ENCODE measurements at places on chromosomes 7 and 10.

GRCh38 chr7:101747879-101748345 lies 69.5 kb upstream of the CUX1 start:
- DNase-seq: no peak

DNA sequence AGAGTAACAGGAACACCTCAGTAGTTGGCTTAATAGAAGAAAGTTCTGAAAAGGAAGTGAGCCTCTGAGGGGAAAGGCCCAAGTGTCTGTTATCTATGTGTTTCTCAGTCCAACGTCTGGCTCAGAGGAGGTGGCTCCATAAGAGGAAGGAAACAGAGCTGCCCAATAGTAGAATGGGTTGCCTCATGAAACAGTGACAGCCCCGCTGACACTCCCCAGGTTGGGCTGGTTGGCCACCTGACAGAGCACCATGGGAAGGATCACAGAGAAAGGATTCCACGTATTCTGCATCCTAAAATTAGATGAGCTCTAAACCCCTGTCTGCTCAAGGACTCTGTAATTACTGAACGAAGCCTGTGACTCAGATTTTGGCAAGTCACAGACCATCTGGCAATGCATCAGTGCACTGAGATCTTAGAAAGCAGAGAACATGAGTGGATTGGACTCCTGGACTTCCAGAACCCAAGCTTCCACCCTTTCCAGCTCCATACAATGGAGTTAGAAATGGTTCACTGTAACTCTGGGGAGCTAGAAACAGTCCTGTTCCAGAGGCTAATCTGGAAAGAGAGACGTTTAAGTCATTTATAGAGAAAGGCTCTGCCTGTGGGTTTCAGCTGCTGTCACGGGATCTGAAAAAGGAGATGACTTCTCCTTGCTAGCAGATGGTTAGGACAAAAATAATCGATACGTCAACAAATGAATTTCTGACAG lies 2.9 kb downstream of the PKD2L1 start:
- no peak for DNase-seq

GRCh38 chr10:121284936-121285335 lies 313.3 kb downstream of the FGFR2 start:
- no peak for DNase-seq

- peak; percentile 80 for DNase-seq
These were observed at the start of gene ELOVL3 for GRCh38 chr10:102225646-102226541. Gene ELOVL3 (plus strand): TSS chr10:102226299. CDS start chr10:102226549, 250 bp downstream.

DNA sequence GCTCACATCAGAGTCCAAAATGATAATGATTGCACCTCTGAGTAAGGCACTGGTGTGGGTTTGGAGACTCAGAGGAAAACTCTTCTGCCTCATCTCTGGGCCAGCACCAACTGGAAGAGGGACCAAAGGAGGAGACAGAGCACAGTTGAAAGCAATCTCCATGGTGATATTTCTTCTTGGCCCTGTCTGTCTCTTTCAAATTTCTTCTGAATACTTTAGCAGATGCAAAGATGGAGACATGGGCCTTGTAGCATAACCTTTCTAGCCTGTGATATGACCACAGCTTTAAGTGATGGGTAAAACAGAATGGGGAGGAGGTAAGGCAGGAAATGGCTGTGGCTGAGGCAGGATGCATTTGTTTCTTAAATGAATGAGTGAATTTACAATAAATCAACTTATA lies 12.2 kb upstream of the GIMAP7 start:
- no peak for DNase-seq

DNA sequence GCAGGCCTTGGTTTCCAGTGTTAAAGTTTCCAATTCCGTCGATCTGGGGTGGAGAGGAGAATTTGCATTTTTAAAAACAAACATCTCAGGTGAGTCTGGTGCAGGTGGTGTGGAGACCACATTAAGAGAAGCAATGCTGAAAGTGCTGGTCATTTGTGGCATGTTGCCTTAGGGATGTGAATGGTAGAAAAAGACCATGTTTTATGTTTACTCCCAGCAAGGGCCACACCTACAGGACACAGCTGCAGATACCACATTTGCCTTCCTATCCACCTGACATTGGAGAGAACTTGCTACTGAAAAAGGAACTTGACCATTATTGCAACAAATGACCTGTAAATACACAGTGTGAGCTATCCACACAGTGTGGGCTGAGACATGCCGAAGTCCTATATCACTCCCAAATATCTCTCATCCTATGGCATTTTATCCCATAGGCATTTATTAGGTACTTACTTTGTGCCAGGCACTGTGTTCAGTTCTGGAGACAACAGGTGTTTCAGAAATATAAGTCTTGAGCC lies 183.1 kb downstream of the NRP1 start:
- DNase-seq: no peak

DNA sequence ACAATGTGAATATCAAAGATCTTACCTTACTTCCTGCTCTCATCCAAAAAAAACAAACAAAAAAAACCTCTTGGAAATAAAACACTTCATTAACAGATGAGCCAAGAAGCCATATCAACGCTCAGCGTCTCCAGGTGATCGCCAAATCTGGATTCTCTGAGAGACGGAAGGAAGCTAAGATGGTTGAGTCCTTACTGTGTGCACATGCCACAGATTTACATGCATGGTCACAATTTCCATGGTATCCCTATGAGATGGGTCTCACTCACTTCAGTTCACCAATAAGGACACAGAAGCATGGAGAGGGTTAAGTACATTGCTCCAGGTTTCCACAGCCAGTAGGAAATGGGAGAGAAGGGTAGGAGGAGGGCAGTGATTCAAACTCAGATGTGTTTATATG lies 1.0 kb downstream of the AOAH start:
- no peak for DNase-seq

- no peak for DNase-seq
These were observed 10.5 kb upstream of the SCART1 start for GRCh38 chr10:133442967-133443924.

DNA sequence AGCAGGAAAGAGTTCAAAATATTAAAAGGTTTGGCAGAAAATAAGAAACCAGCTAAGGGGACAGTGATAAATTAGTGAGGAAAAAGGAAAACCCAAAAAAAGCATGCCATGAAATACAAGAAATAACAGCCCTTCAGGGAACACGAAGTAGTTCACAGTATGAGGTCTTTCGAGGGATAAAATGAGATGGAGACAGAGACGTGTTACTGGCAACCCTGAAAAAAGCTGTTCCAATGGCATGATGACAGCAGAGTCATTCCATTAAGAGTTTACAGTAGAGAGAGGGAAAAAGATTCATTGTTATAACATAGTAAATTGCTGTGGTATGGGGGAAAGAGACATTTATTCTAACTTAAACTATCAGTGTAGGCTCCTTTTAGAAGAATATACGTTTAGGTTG lies 391.2 kb downstream of the ANKRD7 start:
- no peak for DNase-seq

DNA sequence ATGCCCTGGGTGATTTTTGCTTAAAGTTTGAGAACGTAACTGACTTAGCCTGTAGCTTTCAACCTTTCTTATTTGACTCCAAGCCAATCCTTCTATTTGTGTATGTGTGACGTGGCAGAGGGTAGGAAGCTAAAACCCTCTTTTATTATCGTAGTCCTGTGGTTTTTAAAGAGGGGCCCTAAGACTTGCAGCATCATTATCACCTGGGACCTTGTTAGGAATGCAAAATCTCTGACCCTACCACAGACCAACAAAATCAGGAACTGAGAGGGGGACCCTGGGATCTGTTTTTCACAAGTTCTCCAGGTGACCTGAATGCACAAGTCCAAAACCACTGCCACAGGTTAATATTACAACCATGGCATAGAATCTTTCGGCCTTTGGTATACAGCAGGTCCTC lies 80.1 kb downstream of the OSBPL3 start:
- no peak for DNase-seq

DNA sequence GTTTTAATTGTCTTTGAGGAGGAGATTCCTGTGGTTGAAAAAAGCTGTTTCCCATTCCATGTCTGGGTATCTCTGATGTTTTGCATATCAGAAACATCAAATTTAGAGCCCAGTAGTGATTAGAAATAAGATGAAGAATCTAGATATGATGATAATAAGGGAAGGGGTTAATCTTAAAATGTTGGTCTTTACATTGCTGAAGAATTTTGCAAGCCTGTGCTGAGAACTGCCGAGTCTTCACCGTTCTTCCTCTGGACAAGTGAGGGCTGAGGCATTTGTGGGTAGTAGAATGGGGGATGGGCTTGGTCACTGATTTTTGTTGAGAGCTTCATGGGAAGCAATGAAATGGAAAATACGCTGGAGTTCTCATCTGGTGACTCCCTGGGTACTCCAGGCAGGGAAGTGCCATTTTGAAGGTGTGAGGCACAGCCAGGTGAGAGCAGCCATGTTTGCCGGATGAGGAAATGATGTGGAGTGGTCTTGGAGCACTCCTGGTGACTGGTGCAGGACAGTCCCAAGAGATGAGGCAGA lies 10.2 kb downstream of the TCF7L2 start:
- DNase-seq: no peak

DNA sequence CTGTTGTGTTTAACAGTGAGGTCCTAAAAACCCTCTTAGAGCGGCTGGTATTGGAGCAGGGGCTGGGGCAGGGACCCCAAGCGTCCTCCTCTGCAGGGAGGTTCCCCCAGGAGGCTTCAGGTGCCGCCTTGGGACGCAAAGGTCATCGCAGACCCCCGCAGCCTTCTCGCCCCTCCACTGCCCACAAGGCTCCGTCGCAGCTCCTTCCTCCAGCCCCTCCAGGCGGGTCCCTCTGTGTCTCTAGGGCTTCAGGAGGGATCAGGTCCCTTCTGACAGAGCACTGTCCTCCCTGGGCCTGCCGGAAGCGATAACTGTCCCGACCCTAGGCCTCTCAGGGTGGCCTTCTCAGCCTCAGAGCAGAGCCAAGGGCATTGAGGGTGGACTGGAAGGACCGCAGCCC lies 26.1 kb upstream of the AP5Z1 start:
- DNase-seq: no peak

- no peak for DNase-seq
These were observed 313.8 kb upstream of the AKR1E2 start for GRCh38 chr10:4512196-4512595.

DNA sequence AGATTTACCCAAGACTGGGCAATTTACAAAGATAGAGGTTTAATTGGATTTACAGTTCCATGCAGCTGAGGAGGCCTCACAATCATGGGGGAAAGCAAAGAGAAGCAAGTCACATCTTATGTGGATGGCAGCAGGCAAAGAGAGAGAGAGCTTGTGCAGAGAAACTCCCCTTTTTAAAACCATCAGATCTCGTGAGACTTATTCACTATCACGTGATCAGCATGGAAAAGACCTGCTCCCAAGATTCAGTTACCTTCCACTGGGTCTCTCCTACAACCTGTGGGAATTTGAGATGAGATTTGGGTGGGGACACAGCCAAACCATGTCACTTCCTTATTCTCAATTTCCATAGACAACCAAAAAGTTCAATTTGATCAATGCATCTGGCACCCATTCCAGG lies 24.9 kb upstream of the NOBOX start:
- DNase-seq: no peak

GRCh38 chr7:121006711-121007315 lies 18.3 kb downstream of the CPED1 start:
- no peak for DNase-seq

GRCh38 chr10:31116226-31116625 lies 84.6 kb upstream of the ZNF438 start:
- DNase-seq: no peak

- DNase-seq: no peak
These were observed 109.3 kb downstream of the GRK5 start for GRCh38 chr10:119316729-119317097.

DNA sequence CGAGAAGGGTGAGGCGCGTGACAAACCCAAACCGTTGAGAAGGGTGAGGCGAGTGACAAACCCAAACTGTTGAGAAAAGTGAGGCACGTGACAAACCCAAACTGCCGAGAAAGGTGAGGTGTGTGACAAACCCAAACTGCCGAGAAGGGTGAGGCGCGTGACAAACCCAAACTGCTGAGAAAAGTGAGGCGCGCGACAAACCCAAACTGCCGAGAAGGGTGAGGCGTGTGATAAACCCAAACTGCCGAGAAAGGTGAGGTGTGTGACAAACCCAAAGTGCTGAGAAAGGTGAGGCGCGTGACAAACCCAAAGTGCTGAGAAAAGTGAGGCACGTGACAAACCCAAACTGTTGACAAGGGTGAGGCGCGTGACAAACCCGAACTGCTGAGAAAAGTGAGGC lies 25.0 kb downstream of the ESYT2 start:
- DNase-seq: no peak

GRCh38 chr7:24732646-24733413 lies 24.4 kb downstream of the GSDME start:
- DNase-seq: no peak

DNA sequence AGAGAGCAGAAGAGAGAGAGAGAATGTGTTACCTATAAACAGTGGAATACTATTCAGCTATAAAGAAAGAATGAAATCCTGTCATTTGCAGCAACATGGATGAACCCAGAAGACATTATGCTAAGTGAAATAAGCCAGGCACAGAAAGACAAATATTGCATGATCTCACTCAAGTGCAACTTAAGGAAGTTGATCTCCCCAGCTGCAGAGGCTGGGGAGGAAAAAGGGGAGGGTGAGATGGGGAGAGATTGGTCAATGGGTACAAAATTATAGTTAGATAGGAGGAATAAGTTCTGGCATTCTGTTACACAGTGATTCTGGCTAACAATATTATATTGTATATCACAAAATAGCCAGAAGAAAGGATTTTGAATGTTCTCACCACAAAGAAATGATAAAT lies 11.2 kb upstream of the JAZF1 start:
- DNase-seq: no peak

DNA sequence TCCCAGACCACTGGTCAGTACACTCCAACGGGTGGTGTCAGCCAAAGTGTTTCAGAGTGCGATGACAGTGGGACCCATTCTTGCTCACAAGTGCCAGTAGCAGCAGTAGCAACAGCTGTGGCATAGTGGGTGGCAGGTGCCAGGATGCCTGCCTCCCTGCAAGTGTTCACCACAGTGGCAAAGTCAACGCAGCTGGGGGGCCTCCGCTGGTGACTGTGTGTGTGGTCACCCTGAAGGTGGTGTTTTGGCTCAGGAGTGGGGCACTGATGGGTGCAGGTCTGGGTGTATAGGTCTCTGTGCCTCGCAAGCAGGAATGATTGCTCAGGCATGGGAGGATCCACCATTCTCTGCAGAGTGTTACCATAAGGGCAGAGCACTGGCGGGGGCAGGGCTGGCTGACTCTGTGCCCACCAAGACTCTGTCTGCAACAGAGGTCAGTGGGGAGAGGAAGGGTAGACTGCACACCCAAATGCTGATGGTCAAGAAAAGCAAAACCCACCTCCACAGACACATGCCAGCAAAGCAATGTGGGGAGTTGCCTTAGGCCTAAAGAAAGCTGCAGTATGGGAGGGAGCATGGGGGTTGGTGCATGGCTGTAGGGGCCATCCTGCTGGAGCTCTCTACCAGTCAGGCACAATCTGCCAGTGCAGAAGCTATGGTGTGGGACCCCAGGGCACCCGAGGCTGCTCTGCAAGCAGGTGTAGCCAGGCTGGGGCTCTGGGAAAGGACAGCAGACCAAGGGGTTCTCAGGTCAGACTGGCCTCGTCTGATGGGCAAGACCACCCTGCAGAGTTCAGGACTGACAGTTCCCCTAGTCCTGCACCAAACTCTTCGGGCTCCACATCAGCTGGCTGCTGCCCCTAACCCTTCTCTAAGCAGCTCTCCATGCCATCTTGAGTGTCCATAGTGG lies 368.1 kb downstream of the CTNNA3 start:
- no peak for DNase-seq
